ENCODE measurements at places on chromosomes 13 and 19. TPM values are rescaled to one million over a fixed set of nuclear protein-coding genes. Genes with fewer than 3 reads are reported as not detected.
A peak's percentile ranks its signal among the peaks of the same experiment; 100 is the strongest.

DNA sequence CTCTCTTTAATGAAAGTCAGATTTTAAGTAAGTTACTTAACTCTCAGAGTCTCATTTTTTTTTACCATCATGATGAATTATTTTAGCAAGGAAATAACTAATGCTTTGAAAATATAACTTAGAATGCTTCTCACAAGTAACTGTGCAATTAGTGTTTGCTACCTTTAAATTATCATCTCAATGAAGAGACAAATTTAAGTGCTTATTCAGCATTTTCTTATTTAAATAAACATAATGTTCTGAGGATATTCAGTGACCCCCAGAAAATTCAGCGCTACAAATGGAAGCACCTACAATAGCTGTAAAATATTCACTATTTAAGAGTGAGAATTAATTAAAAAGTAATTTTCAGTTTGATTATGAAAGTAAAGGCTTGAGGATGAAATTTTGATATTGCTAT lies 527.2 kb downstream of the SLITRK1 start:
- DNase-seq, result no peak

- DNase-seq, result no peak
These were observed 108.3 kb downstream of the SLITRK1 start for GRCh38 chr13:83773961-83774360.

- peak; percentile 82 for DNase-seq
These were observed 28.3 kb downstream of the IL12RB1 start for GRCh38 chr19:18058208-18059009.

DNA sequence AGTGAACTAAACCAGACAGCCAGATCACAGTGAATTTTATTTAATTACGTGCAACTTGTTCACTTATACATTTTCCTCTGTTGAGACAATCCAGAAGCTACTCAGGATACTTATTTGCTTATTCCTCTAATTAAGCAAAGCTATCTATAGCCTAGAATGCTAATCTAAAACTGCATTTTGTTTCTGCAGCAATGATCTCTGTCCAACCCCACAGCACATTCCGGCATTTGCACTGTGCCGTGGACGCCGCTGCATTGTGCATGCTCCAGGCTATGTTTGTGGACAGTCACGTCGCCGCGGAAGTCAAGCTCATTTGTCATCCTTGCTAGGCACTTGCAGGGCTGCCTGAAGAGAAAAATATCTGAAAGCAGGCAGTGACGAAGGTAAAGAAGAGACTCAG lies 406.9 kb downstream of the RFC3 start:
- no peak for DNase-seq

Gene ZNF302
- total RNA-seq, result 50.8 TPM

Gene CEACAM1
- 1.3 TPM for total RNA-seq

DNA sequence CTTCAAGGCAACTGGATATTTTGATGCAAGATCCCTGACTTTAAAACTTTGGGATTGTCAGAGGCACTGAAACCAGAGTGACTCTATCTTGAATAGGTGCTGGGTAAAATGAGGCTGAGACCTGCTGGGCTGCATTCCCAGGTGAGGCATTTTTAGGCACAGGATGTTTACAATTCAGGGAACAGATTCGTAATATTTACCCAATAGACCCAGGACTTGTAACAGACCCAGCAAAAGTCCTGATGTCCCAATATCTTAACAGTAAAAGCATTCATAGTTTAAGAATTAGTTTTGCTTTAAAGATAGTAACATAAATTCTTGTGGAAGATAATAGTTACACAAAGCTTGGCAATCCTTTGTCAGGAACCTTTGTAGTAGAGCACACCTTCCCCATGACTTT lies 166.2 kb downstream of the FGF14 start:
- no peak for DNase-seq

DNA sequence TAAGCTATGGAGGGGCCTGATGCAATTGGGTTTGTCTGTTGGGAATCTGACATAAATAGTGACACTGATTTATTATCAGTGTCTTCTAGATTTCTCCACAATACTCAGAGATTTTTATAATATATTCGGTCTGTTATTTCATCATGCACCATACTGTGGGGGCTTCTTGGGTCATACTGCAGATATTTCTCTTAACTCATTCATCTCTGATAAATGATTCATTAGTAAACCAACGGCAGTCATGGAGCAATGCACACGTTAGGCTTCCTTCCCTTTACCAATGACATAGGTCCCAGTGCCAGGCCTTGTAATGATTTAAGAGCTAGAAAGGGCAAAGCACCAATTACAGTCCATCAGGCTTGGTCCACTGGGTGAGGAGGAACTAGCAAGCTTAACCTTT lies 53.6 kb downstream of the FAM216B start:
- DNase-seq, result no peak

Gene RNF225
- total RNA-seq, result not detected

DNA sequence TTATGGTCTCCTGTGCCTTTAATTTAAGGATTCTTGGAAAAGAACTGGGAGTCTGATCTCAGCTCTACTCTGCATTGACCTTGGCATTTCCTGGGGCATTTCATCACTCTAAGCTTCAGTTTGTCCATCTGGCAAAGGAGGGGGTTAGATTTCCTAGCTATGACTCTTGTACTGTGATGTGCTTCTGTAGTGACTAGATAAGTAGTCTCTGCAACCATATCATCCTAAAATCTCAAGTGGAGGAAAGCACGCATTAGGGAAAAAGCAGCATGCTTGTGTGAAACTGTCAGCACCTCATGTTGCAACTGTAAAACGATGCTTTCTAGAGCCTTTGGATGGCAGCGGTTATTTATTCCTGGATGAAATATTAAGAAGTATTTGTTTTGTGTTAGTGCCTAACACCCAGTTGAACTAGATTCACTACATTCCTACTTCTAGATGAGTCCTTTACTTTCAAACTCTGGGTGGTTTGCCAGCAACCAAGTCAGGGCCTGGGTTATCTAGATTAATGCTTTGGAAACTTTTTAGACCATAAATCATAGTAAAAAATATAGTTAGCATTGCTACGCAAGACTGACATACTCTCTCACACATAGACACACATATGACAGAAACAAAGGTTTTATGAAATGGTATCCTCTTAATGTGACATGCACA lies 6.8 kb downstream of the WDFY2 start:
- no peak for DNase-seq

DNA sequence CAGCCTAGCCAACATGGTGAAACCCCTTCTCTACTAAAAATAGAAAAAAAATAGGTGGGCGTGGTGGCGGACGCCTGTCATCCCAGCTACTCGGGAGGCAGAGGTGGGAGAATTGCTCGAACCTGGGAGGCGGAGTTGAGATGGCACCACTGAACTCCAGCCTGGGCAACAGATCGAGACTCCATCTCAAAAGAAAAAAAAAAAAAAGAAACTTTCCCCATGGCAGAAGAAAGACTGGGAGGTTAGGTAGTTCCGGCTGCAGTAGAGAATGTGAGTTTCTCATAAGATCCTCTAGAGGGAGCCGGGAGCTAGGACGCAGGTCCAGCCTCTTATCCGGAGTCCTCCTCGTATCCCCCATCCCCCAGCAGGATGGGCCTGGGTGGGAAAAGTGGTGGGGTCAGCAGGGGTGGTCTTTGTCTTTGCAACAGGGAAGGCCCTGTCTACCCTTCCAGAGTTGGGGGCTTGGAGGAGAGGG lies 13.2 kb upstream of the CREB3L3 start:
- DNase-seq, result peak; percentile 22

Gene ZNF681
- total RNA-seq, result 8.0 TPM

DNA sequence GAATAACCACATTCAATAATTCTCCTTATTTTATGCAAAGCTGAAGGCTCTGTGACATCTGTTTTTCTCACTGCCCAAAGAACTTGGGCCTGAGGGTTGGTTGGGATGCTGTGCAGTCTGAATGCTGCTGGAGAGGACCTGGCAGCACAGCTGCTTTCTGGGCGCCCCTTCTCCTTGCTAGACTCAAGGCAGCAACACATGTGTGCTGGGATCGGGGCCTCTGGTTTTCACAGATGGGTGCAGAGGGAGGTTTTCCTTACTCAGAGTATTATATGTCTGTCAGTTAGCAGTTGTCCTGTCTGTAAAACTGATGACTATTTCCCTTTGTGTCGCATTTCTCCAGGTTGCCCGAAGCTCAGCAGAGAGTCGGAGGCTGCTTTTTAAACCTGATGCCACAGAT lies 53.2 kb upstream of the TEX29 start:
- no peak for DNase-seq

Gene KLHL1
- total RNA-seq, result not detected

- DNase-seq, result peak; percentile 49
These were observed 372 bp downstream of the DNAAF3 start for GRCh38 chr19:55165952-55166529.

DNA sequence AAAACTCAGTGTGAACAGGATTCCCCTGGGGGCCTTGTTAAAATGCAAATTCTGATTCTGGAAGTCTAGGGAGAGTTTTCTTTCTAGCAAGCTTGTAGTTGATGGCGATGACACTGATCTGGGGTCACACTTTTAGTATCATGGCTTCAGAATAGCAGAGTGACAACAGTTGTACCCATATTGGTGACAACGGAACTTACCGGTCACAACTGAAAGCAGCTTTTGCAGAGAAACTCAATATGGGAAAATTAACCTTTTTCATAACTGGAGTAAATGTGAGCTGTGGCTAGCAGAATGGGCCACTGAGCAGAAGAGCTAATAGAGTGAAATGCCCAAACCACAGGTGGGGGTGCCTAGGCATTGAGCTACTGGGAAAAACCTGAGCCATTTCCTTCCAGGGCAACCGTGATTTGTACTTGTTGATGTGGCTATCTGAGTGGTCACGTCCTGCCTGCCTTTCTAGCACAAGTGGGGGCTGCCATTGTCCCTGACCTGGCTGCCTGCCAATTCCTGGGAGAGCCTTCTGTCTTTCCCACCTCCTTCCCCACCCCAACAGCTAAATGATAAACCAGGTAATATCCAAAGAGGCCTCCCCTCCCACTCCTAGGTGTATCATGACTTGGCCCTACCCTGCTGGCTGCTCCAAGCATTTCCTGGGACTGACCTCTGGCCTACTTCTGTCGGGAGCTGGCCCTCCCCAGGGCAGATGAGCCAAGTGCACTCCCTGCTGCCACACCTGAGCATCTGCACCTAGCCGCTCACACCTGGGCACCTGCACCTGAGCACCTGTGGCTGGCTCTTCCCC lies 1.7 kb upstream of the SLC10A2 start:
- no peak for DNase-seq

DNA sequence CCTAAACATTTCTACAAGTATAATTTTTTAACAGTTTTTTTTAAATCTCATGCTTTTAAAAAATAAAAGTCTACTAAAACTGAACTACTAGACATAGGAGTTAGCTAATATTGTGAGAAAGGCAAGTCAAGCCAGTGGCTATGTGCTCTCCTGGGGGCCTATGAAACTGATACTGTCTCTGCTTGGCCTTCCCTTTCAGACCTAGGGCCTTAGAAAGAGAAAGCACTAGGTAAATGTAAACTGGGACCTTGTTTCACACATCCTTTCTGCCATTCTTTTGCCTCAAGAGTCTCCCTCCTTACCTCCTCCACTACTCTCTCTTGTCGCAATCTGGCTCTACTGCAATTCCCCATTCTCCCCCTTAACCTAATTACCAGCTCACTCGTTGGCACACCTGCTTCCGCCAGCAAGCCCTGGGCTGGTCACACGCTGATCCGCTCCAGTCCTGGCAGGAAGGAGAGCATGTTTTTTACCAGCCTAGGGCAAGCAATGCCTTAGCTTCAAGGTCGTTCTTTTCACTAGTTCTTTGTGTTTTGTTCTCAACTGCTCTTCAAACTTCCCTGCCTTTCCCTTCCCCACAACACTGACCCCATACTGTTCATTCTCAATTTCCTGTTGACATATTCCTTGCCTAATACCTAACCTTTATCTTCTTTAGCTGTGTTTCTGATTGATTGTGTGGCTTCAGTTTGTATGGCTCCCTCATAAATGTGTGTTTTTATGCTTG lies 23.1 kb downstream of the TBC1D4 start:
- DNase-seq, result no peak

GRCh38 chr19:40191836-40192646 lies 815 bp downstream of the MAP3K10 start:
- DNase-seq, result no peak

- DNase-seq, result no peak
These were observed 293.3 kb downstream of the NALCN start for GRCh38 chr13:101123028-101123427.

Gene MUC16
- total RNA-seq, result not detected

DNA sequence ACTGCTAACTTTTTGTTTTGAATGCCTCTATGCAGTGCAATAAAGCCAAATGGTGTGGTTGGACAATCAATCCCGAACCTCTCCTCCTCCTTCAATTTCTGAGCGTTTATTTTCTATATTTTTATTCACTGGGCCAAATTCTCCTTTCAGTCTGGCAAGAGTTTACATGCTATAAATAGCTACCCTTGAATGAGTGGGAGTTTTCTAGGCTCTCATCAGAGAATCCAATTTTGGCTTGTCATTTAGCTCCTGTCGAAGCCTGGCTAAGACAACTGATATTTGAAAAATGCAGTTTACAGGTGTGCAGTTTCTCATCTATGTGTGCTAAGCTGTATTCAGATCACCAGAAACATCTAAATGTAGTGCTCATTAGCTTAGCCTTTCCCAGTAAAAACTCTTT lies 61.8 kb downstream of the OLFM4 start:
- DNase-seq, result no peak
